ENCODE measurements at places on chromosomes 2 and 18. TPM values are rescaled to one million over a fixed set of nuclear protein-coding genes. Genes with fewer than 3 reads are reported as not detected.

Gene SERPINB12
- 88.4 TPM for total RNA-seq

Gene AMER3
- not detected for total RNA-seq

Gene ITGAV
- 132 TPM for total RNA-seq

DNA sequence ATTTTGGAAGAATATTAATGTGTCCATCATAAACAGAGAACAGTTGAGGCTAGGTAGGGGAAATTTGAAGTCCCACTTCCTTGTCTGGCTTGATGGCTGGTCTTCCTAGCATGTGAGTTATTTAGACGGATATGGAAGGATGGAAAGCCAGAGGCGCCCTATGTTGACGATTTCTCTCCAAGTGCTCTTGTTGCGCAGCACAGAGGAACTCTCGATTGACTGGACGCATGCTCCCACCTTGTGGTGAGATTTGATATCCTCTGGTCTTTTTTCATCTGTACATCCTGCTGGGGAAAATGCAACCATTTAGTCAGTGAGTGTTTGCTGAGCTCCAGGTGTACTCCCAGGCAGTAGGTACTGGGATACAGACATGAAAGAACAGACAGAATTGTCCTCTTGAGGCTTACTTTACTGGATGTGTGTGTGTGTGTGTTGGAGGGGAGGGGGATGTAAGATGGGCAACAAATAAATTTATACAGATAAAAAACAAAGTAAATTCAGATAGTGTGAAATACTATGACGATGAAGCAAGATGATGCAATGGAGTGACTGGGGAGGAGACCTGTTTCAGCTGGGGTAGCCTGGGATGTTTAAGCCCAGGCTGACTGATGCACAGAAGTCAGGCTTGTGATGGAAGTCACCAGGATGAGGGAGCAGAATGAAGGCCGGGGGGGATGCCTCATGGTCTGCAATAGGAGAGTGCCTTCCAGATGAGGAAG, 137.2 kb downstream of the TRIM43 start:
- H3K4me3 ChIP-seq, result no peak overlapping the region
- no peaks in the 10 kb centered on the region for H3K36me3 ChIP-seq
- DNase-seq, result peak; percentile 74

Gene LMAN2L
- 11.9 TPM for total RNA-seq

Gene STPG4
- 0.49 TPM for total RNA-seq

DNA sequence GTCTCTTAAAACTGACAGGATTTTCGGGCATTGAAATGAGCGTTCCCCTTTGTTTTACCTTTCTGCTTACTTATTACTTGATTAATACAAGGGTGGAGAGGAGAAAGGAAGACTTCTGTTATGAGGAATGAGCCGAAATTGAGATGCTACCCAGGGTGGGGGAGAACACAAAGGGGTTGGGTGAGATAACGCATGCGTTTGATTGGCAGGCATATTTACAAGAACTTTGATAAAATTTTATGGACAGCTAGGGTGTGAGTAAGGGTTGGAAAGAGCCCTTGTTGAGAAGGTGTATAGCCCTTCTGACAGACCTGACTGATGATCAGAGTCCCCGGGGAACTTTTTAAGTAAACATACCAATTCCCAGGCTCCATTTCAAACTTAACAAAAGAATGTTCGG, 1.8 kb downstream of the RNF138 start:
- H3K4me1 ChIP-seq, result peaks cover 43% of the 10 kb centered on the region
- DNase-seq, result no peak
- H3K27me3 ChIP-seq, result no peaks in the 10 kb centered on the region
- H3K36me3 ChIP-seq, result no peaks in the 10 kb centered on the region

DNA sequence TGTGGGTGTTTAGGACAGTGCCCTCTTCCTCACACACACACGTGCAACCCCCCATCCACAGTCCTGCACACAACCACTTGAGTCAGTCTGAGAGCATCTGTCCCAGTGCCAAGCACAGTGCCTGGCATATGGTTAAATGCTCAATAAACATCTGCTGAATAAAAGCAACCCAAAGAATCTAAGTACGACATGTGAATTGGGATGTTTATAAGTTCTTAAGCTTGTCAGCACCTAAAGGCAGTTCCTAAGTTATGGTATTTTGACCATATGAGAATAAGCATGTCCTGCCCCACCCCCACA, 37.8 kb downstream of the CAPN13 start:
- no peak overlapping the region for H3K27ac ChIP-seq
- no peaks in the 10 kb centered on the region for H3K4me1 ChIP-seq
- H3K4me3 ChIP-seq, result no peak overlapping the region
- peak; percentile 44 for DNase-seq
- no peaks in the 10 kb centered on the region for H3K36me3 ChIP-seq

Measured in suprapubic skin (tissue), 4 donors.